ENCODE measurements at places on chromosomes 11 and 22.

GRCh38 chr22:24982301-24983056, 30.0 kb downstream of the KIAA1671 start:
- DNase-seq = no peak

- no peak for DNase-seq
Observed at GRCh38 chr22:29916007-29916544, 33.1 kb downstream of the MTMR3 start.

- DNase-seq = no peak
Observed at GRCh38 chr22:28379075-28379779, 300.4 kb downstream of the TTC28 start.

- no peak for DNase-seq
Observed at GRCh38 chr11:94866231-94866822, 98.2 kb downstream of the AMOTL1 start.

DNA sequence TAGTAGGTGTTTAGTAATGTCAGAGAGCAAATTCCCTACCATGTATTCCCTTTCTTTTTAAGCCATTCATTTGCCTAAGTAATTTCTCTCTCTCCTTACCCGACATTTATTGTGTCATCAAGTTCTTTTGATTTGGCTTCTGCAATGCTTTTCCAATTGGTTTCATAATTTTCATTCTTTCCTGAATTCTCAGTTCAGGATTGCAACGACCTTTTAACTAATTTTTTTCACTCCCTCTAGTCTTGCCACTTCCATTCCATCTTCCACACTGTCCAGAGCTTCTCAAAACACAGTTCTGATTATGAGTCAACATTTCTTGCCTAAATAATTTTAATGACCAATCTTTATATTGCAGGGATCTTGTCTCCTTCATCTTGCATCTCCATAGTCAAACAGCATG, 41.2 kb upstream of the RAB30 start:
- no peak for DNase-seq
